ENCODE measurements at places on chromosomes 3 and 15. TPM values are rescaled to one million over a fixed set of nuclear protein-coding genes. Genes with fewer than 3 reads are reported as not detected.

The CLRN1 gene
- total RNA-seq = not detected

The AP2M1 gene
- 946 TPM for total RNA-seq

The UBR1 gene
- total RNA-seq = 16.8 TPM

The POPDC2 gene
- total RNA-seq = 0.07 TPM

The UBAP1L gene
- 1.0 TPM for total RNA-seq

The TUSC7 gene
- not detected for total RNA-seq

The DNAH12 gene
- total RNA-seq = not detected

The GPD1L gene
- total RNA-seq = 12.9 TPM

The KNG1 gene
- total RNA-seq = not detected

The STAB1 gene
- total RNA-seq = not detected

The FETUB gene
- total RNA-seq = not detected

The MRAS gene
- total RNA-seq = 23.4 TPM

The CPB1 gene
- not detected for total RNA-seq

The CFAP92 gene
- total RNA-seq = not detected

The BFSP2 gene
- not detected for total RNA-seq

The CCR9 gene
- total RNA-seq = not detected

The SLC6A20 gene
- total RNA-seq = not detected

The EFHB gene
- total RNA-seq = not detected

The PLAAT1 gene
- total RNA-seq = 16.7 TPM

The KIF23 gene
- total RNA-seq = 33.8 TPM

The RAD51 gene
- total RNA-seq = 16.9 TPM

The SSUH2 gene
- total RNA-seq = not detected

The PCLAF gene
- total RNA-seq = 243 TPM

The C2CD4A gene
- total RNA-seq = not detected

The CACNA2D2 gene
- total RNA-seq = not detected

Data from MG63 (cell line).